ENCODE measurements at places on chromosomes 16 and 17.

DNA sequence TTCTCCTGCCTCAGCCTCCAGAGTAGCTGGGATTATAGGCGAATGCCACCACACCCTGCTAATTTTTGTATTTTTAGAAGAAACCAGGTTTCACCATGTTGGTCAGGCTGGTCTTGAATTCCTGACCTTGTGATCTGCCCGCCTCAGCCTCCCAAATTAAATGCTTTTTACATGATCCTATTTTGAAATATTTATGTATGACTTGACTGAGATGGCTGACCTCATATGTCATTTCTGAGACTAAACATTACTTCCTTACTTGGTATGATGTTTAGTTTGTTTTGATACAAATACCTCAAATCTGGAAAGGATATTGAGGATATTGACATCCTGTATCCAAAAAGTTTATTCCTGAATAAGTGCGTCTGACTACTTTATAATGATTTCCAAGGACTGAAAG, 11.9 kb downstream of the CALCOCO2 start:
- DNase-seq: no peak

GRCh38 chr17:28491286-28491685, 14.9 kb upstream of the FOXN1 start:
- no peak for DNase-seq

DNA sequence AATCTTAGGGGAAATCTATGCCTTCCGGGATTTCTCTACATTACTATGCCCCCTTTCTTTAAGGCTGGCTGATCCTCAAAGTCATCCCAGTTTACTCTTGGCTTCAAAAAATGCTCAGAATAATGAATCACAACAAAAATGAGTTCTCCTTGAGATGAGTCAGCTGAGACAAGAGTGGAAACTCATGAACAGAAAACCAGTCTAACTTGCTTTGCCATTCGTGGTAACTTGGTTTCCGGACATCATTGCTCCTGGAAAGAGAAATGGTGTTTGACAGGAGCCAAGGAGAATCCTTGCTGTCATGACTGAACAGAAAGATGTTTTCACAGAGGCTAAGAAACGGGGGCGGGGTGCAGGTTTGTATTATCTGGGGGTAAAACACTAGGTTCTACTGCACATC, 435.6 kb upstream of the DYNLRB2 start:
- no peak for DNase-seq

GRCh38 chr16:57444711-57445110, 2.5 kb downstream of the CIAPIN1 start:
- DNase-seq: no peak

DNA sequence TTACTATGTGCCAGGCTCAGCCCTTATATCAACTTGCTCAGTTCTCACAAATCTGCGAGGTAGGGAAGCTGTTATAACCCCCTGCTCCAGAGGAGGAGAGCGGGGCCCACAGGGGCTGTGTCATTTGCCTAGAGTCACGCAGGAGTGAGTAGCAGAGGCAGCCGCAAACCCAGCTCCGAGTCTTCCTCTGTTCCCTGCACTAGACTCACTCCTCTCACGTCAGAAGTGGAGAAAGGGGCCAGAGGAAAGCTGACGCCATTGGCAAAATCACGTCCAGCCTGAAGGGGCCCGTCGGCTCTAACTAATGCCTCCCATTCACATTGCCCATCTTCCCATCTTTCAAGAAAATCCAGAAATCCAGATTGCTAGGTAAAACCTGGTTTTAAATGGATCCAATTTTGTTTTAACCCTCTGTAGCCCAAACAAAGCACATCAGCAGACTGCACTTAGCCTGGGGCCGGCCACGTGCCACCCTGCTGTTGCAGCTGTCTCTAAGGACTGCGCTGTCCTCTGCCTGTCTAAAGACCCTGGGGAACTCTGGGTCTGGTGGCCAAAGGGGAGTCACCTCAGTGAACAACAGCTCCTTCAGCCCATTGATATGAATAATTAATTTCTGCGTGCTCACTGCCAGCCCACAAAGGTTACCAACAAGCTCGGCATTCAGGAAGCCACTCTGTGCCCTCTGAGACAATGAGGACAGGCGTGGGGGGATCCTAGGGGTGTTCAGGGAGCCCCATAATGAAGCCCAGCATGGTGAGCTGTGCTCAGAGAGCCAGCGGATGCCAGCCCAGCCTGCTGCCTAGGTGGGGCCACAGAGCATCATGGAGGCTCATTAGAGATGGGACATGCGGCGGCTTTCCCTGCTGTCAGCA, 36.7 kb upstream of the ABR start:
- no peak for DNase-seq

GRCh38 chr17:43439041-43439440, 40.2 kb downstream of the ARL4D start:
- no peak for DNase-seq

GRCh38 chr16:11316331-11317015, 28.8 kb upstream of the RMI2 start:
- no peak for DNase-seq

- peak; percentile 47 for DNase-seq
Measured at GRCh38 chr17:78497115-78497540, 80.1 kb downstream of the DNAH17 start.

GRCh38 chr17:4525691-4526397, 27.2 kb downstream of the SPNS2 start:
- no peak for DNase-seq

DNA sequence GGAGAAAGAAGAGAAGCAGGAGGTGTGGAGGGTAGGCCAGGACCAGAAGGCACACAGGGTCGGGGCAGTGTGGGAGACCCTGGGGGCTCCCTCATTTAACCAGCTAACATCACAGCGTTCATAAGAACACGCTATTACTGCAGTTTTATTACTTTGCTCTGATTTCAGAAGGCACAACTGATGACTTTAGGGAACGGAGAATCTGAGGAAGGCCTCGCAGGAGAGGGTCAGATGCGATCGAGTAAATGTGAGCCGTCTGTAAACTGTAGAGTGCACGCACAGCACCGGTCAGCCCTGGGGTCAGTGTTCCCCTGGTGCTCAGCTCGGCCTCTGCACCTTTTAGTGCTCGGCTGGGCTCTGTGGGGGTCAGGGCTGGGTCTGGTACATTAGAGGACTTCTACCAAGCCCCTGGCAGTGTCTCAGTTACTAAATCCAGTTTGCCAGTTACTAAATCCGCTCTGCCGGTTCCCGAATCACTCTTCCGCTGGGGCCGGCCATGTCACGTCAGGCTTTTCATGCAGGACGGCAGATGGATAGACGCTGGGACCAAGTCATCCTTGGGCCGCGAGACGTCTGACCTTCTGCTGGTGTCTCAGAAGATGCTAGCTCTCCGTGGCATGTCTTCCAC, 325.9 kb downstream of the SEC14L1 start:
- DNase-seq: no peak

- DNase-seq: no peak
Measured at GRCh38 chr17:74525781-74526288, 5.4 kb downstream of the CD300LB start.

DNA sequence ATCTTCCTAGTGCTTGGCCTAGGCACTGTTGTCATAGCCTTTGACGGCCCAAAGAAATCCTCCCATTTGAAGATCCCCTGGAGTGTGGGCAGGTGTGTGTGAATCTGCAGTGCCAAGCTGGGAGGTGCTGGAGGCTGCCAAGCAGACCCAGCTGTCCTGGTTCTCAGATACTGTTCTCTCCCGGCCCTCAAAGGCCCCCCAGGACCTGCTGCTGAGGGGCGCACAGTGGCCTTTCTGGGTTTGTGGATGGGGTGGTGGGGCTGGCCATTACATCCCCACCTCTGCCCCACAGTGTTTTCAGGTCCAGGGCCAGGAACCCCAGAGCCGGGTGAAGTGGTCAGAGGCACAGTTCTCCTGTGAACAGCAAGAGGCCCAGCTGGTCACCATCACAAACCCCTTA, 60.5 kb downstream of the MRC2 start:
- DNase-seq: no peak

DNA sequence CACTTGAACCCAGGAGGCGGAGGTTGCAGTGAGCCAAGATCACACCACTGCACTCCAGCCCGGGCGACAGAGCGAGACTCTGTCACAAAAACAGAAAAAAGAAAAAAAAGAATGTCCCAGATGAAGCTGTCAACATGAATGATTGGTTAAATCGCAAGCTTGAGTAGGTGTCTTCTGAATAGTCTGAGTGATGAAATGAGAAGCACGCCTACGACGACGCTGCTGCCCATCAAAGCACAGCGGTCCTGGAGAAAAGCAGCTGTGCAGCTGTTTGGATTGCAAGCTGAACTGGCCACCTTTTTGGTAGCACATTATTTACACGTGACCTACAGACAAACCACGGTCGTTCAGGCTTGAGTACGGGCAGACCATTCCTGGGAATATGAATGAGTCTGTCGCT, 12.5 kb downstream of the ADCY9 start:
- no peak for DNase-seq

DNA sequence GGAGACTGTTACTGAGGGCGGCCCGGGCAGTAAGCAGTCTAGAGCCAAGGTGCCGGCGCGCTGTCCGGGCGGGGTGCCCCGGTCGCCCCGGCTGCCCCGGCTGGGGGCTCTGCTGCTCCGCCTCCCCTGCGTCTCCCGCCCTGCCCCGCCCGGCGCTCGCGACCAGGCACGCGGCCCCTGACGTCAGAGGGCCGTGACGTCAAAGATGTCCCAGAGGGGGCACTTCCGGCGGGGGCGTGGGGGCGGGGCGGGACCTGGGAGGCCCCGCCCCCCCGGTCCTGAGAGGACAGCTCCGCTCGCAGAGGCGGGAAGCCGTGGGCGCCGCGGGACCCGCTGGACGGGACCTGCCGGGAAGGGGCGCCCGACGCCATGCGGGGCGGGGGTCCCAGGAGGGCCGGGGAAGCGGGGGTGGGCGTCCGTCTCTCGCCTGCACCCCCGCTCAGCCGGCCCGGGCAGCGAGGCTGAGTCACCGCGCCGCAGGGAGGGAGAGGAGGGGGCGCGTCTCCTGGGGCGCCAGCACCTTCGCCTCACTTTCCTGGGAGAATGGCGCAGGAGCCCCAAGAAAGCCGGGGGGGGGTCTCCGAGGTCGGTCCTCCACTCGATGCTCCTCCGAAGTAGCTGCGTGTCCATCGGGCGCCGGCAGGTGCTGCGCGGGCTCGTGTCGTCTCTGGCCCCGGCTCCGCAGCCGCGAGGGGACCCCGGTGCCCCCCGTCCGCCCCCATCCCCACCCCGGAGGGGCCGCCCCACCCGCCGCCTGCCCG, 4.4 kb upstream of the HIC1 start:
- DNase-seq: peak; percentile 89

DNA sequence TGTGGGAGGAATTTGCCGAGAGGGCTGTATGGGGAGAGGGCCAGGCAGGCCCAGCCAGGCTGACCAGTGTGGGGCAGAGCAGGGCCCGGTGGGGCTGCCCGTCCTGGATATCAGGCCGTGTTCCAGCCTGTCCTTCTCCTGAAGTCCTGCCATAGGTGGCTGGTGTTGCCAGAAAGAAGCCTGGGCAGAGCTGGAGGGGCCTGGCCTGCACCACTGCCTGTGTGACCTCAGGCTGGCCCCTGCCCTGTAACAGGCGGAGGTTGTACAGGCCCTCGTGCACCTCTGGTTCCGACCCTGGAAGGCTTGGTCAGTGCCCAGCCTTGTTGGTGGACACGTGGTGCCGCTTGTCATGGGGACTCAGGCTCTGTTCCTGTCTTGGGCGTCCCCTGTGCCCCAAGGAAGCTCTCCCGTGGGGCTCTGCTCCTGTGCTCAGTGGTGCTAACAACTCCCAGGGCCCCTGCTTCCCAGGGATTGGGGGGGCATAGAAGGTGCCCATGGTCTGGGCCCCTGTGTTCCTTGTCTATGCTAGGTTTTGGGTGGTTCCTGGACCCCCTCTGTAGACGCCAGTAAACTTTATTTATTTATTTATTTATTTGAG, 33.3 kb downstream of the ADCY7 start:
- no peak for DNase-seq

DNA sequence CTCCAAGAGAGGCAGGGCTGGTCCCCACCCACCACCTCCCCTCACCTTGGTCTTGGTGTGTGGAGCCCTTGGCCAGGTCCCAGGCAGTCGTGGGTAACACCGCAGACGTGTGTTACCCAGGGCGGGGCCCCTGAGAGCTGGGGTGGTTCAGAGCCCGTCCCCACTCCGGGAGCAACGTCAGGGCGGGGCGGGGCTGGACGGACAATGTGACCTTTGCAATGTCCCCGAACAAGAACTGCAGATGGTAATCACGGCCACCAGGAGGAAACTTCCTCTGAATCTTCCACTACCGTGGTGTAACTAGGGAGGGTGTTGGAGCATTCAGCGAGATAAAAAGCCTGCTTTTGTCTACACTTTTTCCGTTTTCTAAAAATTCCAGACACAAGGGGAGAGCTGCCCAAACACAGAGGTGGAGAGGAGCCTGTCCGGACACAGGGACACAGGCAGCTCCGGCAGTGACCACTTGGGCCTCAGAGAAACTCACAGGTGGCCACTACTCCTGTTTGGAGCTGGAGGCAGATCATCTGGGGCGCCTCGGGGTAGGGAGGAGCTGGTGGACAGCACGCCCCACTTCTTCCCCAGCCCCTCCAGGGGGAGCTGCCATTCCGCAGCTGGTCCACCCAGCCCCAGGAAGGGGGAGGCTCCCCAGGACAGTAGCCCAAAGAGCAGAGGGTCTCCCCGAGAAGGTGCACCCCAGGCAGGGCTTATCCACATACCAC, 14.2 kb upstream of the SLC38A10 start:
- no peak for DNase-seq

DNA sequence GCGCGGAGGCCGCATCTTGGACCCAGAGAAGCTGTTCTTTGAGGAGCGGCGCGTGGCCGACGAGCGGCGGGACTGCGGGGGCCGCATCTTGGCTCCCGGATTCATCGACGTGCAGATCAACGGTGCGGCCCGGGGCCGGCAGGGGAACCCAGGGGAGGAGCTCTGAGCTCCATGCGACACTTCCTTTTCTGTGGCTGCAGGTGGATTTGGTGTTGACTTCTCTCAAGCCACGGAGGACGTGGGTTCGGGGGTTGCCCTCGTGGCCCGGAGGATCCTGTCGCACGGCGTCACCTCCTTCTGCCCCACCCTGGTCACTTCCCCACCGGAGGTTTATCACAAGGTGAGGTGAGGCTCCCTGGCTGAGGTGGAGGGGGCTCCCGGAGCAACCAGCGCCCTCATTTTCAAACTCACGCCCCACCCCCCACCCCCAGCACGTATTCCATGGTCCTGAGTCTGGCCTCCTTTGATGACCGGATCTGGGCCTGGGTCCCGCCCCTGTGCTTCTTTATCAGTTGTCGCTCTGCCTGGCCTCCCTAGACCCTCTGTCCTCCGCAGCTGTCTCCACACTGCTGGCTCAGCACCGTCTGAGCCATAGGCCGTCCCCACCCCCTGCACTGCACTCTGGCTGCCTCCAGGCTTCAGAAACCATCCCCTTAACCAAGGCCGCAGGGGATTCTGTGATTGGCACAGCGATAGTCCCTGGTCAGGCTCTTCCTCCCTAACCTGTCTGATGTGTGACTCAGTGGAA, 787 bp downstream of the AMDHD2 start:
- no peak for DNase-seq

Measured in NCI-H1930 (cell line).